ENCODE measurements at places on chromosomes 2 and 18.
A peak's percentile ranks its signal among the peaks of the same experiment; 100 is the strongest.

- DNase-seq, result no peak
Measured at GRCh38 chr2:25279091-25279651, 62.6 kb downstream of the DNMT3A start.

GRCh38 chr18:74084184-74084855 is 63.3 kb downstream of the FBXO15 start:
- no peak for DNase-seq

DNA sequence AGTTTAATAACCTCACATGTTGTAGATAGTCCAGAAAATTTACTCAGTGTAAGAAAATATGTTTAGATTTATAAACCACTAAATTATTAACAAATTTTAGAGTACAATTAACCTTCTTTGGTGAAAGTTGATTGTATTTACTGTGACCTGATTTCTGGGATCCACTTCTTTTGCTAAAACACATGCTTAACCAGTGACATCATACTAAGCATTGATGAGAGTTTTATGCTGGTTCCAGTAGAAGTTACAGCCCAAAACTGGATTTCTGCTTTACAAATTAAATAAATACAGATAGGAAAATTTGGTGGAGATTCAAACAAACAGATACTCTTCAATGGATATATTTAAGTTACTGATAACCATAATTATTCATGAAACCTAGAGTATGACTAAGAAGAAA is 40.9 kb downstream of the RBBP8 start:
- DNase-seq, result no peak

- no peak for DNase-seq
Measured at GRCh38 chr18:13522256-13522655, 204.1 kb downstream of the FAM210A start.

GRCh38 chr2:67755156-67755882 is 307.5 kb downstream of the C1D start:
- DNase-seq, result no peak

DNA sequence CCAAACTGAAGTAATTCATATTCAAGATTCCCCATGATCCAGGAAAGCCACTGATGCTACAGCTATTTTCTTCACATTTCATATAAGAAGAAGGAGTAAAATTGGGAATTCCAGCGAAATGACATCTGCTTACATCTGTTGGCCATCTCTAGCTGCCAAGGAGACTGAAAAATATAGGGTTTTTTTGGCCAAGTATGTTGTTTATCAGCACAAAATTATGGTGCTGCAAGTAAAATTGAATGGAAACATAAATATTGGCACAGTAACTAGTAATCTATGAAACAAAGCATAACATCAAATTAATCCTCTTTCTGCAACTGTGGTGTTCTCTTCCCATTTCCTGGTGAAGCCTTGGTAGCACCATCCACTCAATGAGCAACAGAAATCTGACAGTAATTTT is 649.5 kb upstream of the ZNF804A start:
- no peak for DNase-seq

DNA sequence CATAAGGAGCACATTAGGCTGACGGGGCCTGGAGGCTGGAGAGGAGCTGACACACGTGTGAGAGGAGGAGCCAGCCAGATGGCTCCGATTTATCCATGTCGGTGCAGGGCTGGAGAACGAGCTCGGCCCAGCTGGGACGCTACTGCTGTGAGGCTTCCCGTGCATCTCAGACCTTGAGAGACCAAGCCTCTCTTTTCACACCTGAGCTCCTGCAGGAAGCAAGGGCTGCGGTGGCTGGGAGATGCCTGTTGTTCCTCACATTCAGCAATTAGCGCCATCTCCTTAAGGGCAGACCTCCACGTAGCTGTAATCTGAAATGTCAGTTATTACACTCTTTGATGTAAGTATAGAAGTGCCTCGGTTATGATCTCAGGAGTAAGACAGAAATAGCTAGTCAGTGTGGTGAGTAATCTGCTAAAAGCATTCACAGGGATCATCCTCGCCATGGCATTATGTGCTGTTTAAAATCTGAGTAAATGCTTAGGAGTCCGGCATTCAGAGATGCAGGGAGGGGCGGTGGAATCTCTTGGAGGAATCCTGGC is 107.9 kb downstream of the PRKCE start:
- peak; percentile 56 for DNase-seq

DNA sequence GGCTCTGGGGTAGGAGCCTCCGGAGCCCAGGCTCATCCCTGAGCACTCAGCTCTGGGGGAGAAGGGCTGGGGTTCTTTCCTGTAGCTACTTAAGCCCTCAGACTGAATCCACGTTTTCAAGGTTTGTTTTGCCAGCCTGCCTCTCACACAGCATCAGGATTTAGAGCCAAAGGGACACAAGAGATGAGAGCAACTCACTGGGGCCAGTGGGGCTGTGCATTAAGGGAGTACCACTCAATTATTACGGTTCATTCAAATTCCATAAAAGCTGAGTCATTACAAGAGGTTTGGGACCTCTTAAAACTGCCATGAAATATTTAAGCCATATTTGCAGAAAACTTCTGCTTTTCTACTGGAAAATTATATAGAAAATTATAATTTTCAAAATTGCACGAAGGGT is 17.1 kb upstream of the SNED1 start:
- no peak for DNase-seq

- DNase-seq, result no peak
Measured at GRCh38 chr2:229153951-229154350, 117.1 kb downstream of the PID1 start.

DNA sequence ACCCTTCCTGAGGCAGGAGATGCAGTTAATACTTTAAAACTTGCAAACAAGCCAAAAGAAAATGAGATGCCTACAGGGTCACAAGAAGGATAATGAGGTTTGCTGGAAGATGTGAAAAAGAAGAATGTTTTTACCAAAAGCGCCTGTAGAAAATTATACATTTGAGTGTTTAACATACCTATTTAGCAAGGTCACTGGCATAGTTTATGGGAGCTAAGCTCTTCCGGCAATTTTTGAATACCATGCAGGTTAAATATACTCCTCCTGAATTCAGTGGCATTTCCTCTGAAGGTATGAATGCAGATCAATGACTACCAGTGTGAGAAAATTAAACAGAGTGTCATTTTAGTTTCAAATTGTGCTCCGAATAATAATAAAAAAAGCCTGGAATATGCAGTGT is 21.2 kb upstream of the MAP3K20 start:
- no peak for DNase-seq

GRCh38 chr2:41853427-41854191 is 194.2 kb upstream of the PKDCC start:
- peak; percentile 53 for DNase-seq

DNA sequence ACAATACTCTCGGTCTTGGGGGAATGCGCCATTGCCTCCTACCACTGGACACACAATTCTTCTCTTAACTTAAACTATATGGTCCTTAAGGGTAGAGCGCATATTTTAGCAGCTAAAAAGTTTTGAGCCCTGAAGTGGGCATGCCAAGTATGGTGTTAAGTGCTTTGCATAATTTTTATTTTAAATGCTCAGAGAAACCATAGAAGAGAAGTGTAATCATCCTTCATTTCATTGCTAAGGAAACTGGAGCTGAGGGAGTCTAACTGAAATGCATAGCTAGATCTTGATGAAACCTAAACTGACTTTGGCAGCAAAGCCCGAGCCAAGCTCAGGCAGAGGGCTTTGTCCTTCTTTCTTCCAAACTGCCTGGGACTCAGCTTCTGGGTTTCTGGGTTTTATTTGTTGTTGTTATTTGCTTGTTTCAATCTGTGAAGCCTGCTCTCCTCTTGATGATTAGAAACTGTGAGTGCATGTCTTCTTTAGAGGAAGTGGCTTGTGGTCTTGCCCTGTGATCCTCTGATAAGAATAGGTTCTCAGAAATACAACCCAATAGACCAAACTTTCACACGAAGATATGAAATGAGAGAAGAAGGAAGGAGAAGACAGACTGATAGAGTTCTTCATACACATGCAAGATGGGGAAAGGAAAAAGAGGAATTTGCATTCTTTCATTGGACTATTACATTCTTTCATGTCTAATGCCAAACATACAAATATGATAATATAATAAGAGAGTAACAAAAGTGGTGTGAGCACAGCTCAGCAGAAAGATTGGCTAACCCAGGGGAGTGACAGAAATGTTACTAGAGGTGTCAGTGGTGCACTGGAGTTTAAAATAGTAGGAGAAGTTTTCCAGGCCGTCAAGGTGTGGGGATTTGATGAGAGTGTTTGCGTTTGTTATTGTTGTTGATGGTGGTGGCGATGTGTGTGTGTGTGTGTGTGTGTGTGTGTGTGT is 7.5 kb upstream of the RNF144A start:
- no peak for DNase-seq

DNA sequence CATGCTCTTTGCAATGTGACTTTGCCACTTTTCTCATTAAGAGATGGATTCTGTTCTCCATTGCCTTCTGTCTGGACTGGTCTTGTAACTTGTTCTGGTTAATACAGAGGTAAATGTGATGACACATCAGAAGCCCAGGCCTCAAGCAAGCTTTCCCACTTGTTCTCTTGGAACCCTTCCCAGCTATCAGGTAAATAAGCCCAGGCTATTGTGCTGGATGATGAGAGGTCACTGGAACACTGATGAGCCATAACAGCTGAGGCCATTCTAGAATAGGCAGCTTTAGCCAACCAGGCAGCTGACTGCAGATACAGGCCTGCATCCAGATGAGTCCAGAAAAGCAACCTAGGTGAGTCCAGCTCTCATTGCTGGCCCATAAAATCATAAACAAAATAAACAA is 1007.0 kb upstream of the ACVR2A start:
- DNase-seq, result no peak

DNA sequence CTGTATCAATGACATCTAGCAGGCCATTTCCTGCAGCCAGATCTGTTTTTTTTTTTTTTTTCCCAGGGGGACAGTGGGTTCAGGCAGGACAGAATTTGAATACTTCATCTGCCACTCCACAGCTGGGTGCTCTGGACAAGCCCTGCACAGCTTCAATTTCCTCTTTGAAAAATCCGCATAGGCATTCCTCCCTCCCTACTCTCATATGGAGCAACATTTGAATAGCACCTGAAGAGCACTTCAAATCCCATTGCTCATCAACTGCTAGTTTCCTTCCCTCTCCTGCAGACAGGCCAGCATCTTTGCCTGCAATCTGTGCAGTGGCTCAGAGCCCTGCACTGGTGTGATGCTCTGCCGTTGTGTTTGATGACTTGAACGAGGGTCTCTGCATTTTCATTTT is 326.3 kb downstream of the TSN start:
- no peak for DNase-seq

- no peak for DNase-seq
Measured at GRCh38 chr2:15642815-15643500, 51.3 kb downstream of the DDX1 start.

- DNase-seq, result no peak
Measured at GRCh38 chr2:71816815-71817214, 330.8 kb downstream of the CYP26B1 start.

- no peak for DNase-seq
Measured at GRCh38 chr2:105688946-105689345, 55.8 kb upstream of the NCK2 start.

DNA sequence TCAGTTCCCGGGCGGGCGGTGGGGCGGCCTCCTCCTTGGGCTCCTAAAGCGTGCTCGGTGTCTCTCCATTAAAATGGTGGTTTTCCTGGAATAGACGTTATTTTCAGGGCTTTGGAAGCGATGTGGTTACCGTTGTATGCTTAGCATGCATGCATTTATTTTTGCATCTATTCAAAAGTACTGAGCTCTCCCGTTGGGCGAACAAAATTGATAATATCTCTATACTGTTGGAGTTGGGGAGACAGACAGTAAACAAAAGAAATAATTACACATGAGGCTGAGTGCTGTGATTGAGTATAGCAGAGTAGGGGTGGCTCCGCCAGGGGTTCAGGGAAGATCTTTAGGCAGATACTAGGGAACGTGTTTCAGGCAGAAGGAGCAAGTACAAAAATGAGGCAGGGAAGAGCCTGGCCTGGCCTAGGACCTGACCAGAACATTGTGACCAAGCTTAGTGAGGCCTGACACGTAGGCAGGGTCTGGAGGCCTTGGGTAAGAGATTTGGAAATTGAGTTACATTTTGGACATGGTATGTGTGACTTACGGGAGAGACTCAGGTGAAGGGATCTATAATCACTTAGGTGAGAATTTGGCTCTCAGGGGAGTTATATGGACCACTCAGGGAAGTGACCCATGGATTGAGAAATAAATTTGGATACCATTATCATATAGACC is 674 bp downstream of the NCAPH start:
- DNase-seq, result no peak

DNA sequence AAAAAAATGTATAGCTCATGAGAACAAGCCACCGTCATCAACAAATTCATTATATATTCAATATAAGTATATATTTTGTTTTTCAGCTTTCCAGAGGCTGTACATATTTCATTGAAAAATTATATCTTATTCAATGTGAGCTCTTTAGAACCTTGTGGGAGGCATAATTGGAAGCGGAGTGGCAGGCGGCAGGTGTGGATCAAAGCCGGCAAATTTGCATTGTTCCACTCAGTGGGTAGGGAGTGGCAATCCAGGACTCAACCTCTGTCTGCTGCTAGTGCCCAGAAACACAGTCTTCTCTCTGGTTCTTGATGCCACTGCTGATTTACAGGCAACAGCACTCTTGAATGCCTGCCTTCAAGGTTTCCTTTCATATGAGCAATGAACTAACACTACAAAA is 46.9 kb downstream of the GCA start:
- DNase-seq, result no peak

DNA sequence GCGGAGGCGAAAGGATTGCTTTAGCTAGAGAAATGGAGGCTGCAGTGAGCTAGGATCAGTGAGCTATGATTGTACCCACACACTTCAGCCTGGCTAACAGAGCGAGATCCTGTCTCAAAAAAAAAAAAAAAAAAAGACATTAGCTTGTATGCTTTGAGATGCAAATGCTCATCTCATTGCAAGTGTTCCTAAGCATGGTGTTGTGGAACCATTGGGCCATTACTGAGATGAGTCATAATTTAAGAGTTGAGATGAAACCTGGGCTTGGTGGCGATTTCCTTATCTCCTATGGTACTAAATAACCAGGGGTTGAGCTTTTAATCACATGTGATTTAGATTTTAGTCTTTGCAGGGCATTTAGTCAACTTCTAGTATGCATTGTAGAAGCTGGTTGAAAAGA is 2.2 kb downstream of the PLEKHA3 start:
- DNase-seq, result no peak

- DNase-seq, result no peak
Measured at GRCh38 chr18:34977838-34978532, 63.2 kb upstream of the MAPRE2 start.

GRCh38 chr2:71789556-71790204 is 336.3 kb downstream of the DYSF start:
- no peak for DNase-seq

DNA sequence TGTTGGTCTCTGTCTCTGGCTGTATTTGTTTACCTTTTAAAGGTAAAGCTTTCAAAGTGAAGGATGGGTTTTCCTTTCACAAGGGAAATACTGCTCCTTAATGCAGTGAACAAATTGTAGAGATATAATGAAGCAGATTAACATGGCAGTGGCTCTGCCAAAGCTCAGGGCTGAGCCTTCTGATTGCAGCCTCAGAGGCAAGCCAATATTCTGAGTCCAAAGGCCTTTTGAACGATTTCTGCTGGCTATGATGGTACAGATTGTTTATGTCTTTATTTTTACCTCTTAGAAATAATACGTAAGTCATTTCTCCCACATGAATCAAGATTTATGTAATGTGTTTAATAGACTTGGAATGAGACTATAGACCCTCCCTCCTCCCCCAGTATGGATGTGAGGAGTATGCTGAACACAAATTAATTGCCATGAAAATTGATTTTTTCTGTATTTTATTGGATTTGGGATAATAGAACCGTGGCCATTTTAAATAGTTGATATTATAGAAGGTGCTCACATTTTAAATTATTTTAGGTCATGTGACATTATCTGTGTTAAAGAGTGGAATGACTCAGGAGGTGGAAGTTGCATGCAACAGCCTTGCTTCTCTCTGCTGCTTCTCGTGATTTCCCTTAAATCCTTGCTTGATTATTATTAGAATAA is 772 bp downstream of the SCN2A start:
- no peak for DNase-seq
